ENCODE measurements at places on chromosomes 2 and 18. TPM values are rescaled to one million over a fixed set of nuclear protein-coding genes. Genes with fewer than 3 reads are reported as not detected.

The SP5 gene
- total RNA-seq = not detected

The ASAP2 gene
- 0.26 TPM for total RNA-seq

The PLB1 gene
- 0.85 TPM for total RNA-seq

GRCh38 chr18:59667488-59667887, 29.7 kb downstream of the CCBE1 start:
- H3K27ac ChIP-seq = no peak overlapping the region
- no peaks in the 10 kb centered on the region for H3K27me3 ChIP-seq
- no peaks in the 10 kb centered on the region for H3K36me3 ChIP-seq
- DNase-seq = no peak
- no peak overlapping the region for H3K4me3 ChIP-seq

GRCh38 chr2:183037553-183038340, 510 bp downstream of the NCKAP1 start:
- H3K36me3 ChIP-seq = no peaks in the 10 kb centered on the region
- H3K4me3 ChIP-seq = peak overlapping the region; percentile 78
- peaks cover 28% of the 10 kb centered on the region for H3K4me1 ChIP-seq
- DNase-seq = peak; percentile 58

GRCh38 chr2:216474925-216475670, 23.5 kb upstream of the RPL37A start:
- H3K36me3 ChIP-seq = peaks cover 18% of the 10 kb centered on the region
- no peaks in the 10 kb centered on the region for H3K27me3 ChIP-seq
- H3K4me1 ChIP-seq = peaks cover 15% of the 10 kb centered on the region
- DNase-seq = peak; percentile 58
- H3K4me3 ChIP-seq = no peak overlapping the region
- H3K27ac ChIP-seq = no peak overlapping the region
